ENCODE measurements at places on chromosomes 2 and 18.

DNA sequence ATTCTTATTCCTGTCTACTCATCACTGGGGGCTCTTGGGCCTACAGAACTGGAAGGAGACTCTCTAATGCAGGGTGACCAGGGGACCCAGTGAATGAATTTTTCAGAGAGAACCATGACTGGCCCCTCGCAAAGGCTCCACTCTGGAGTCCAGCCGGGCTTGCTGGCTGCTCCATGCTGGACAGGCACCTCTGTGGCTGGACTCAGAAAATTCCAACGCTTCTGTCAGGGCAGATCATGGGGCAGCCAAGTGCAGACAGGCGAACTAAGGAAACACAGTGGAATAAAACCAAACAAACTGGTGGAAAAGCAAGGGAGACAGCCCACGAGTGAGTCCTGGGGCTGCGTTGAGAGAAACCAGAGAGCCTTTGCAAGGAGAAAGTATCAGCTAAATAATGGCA, 57.2 kb downstream of the ACAA2 start:
- no peak for DNase-seq

DNA sequence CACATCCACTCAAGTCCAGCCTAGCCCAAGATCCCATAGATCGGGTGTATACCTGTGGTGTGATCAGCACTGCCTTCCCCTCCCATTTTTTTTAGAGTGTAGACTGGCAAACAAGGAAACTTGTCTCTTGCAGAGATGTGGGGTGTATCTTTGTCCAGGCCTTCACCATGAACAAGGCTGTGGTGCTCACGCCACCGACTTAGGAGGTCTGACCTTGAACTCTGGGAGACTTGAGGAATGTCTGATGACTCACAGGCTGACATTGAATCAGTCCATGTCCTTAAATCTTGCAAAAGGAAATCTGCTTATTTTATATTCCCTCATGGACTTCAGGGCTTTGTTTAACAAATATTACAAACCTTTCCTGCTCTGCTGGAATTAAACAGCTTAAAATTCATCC, 4.5 kb upstream of the CTIF start:
- DNase-seq = no peak

DNA sequence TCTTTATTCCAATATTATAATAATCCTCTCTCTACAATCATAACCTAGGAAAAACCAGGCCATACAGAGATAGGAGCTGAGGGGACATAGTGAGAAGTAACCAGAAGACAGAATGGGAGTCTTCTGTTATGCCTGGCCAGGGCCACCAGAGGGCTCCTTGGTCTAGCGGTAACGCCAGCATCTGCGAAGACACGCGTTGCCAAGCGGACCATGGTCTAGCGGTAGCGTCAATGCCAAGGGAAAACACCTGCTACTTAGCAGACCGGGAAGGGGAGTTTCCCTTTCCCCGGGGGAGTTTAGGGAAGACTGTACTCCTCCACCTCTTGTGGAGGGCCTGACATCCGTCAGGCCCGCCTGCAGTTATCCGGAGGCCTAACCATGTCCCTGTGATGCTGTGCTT, 36.6 kb downstream of the ARL6IP6 start:
- no peak for DNase-seq

DNA sequence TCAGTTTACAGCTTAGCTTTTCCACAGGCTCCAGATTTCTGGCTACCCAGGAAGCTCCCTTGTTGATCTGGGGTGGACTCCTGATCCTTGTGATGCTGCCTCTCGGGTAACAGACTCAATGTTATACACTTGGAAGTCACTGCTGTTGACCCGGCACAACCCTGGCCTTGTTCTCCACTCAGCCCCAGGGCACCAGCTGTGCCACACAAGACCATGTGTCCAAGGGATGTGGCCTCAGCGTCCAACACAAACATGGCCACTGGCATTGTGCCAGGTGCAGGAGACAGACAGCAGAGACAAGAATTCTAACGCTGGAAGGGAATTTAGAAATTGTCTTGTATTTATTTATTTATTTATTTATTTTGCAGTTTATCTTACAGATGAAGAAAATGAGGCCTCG, 39.0 kb upstream of the PPP4R1 start:
- peak; percentile 59 for DNase-seq

- no peak for DNase-seq
Measured at GRCh38 chr2:74777161-74777900, 56.6 kb upstream of the HK2 start.
